ENCODE measurements at places on chromosomes 12 and 14.
A peak's percentile ranks its signal among the peaks of the same experiment; 100 is the strongest.

DNA sequence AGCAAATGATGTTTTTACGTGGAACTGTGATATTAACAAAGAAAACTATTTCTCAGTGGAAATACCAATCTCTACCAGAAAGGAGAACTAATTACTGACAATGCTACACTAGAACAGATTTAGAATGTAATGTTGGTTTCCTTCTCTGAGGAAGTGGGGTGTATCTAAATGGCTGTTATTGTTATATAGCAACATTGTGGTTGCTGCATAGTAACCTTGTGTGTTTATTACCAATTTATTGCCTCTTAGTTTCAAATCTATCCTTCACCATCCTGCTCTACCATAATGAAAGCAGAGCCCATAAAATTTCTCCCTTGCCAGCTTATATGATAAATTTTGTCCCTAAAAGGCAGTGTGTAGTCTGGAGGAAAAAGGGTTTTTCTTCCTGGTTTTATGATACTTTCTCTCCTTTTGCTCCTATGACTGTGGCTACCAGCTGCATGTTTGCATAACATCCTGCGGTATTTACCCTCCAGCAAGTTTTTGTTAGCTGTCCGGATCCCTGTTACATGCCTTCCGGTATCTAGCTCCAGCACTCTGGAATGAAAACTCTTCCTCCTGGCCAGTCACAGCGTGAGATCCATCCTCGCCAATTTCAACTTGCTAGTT, 5.7 kb upstream of the KLRK1 start:
- DNase-seq, result no peak

DNA sequence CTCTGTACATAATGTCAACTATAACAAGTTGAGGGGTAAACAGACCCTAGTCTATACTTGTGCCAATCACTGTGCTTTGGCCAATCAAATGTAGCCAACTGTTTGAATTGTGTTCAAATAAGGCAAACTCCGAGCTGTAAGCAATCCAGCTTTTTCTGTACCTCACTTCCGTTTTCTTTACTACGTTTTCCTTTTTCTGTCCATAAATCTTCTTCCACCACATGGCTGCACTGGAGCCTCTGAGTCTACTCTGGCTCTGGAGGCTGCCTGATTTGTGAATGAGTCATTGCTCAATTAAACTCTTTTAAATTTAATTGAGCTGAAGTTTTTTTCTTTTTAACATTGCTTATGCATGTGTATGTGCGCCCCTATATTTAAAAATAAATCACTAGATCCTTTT, 29.7 kb downstream of the CLEC1A start:
- DNase-seq, result no peak

DNA sequence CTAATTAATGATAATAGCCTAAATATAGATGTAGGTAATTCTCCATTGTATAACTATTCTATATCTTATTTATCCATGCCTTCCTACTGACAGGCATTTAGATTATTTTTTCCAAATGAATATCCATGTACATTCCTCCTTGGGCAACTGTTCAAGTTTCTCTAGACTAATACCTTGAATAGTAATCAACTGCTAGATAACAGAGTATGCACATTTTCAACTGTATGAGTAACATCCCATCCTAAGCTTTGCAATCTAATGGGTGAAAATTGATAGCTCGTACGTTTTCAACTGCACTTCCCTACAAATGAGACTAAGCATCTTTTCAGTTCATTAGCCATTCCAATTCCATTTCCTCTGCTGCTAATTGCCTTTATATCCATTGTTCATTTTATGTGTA, 37.0 kb downstream of the YAF2 start:
- DNase-seq, result no peak

- peak; percentile 85 for DNase-seq
Measured at GRCh38 chr12:124673801-124674617, 106.6 kb upstream of the NCOR2 start.

DNA sequence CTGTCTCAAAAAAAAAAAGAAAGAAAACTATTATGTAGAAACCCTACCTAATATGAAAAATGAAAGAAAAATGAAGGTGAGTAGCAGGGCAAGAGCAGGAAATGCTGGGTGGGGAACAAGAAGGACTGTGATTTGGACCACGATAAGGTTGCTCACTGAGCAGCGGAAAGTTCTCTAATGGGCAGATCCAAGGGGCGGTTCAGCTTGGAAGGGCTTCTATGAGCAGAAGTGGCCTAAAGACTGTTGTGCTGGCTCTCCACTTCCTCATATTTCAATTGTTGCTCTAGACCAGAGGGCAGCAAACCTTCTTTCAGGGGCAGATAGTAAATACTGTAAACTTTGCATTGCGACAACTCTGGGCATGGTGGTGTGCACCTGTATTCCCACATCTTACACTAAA, 16.3 kb upstream of the NFYB start:
- DNase-seq, result no peak

DNA sequence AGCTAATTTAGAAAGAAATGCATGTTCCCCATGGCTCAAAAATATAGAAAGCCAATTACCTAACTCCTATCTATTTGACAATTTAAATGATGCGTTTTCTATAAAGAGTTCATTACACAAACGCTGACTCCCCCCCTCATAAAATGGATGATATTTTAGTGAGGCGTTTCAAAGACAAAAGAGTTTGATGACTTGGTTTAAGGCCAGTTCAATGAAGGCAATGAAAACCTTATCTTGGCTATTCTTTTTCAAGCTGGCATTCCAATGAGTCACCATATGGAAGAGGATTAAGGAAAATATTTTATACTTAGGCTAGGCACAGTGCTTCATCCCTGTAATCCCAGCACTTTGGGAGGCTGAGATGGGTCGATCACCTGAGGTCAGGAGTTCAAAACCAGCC, 62.7 kb downstream of the HMGA2 start:
- no peak for DNase-seq

GRCh38 chr12:71581206-71581605, 82.4 kb downstream of the ZFC3H1 start:
- no peak for DNase-seq

DNA sequence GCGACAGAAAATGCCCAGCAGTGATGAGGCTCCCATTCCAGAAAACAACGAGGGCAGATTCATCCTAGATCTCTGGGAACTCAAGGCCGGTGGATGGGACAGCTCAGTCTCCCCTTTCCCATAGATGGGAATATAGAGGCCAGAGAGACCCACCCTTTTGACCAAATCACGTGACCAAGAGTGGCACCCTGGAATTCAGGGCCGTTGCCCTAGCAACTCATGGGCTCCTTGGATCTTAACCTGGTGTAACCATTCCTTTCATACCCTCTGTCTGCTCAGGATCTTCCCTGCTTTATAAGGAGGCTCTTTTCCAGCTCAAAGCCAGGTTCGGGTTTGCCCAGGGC, 8.4 kb upstream of the LRTM2 start:
- DNase-seq, result no peak

All from brain (organoid and tissue), 16 donors.